CD4-positive, alpha-beta T cell (primary cell): ENCODE measurements at places on chromosomes 11 and 22.

DNA sequence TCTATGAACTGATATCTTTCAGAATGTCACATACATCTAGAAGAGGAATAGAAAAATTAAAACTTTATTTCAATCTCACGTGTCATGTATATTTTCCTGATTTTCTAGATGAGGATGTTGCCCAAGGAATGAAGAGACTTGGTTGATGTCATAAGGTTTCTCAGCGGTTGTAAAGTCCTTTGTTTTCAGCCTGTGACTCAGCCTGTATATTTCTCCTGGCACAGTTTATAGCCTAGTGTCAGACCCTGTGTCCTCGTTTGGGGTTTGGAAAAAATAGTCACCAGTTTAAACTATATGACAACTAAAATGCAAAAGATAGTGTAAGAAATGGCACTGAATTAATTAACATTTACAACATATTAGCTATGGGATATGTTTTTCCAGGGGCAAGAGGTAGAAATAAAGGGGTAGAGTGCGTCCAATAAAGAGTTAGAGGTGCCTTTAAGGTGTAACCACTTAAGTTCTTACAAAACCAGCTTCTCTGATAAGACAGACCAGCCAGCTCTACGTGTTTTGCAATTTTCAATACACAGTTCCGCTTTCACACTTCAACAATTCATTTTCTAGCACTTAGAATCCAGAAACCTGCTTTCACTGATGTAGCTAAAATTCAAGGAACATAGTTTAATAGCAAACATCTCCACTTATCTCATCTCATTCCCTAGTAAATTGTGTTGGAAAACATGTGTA, 1432.6 kb upstream of the TENM4 start:
- no peak for DNase-seq

DNA sequence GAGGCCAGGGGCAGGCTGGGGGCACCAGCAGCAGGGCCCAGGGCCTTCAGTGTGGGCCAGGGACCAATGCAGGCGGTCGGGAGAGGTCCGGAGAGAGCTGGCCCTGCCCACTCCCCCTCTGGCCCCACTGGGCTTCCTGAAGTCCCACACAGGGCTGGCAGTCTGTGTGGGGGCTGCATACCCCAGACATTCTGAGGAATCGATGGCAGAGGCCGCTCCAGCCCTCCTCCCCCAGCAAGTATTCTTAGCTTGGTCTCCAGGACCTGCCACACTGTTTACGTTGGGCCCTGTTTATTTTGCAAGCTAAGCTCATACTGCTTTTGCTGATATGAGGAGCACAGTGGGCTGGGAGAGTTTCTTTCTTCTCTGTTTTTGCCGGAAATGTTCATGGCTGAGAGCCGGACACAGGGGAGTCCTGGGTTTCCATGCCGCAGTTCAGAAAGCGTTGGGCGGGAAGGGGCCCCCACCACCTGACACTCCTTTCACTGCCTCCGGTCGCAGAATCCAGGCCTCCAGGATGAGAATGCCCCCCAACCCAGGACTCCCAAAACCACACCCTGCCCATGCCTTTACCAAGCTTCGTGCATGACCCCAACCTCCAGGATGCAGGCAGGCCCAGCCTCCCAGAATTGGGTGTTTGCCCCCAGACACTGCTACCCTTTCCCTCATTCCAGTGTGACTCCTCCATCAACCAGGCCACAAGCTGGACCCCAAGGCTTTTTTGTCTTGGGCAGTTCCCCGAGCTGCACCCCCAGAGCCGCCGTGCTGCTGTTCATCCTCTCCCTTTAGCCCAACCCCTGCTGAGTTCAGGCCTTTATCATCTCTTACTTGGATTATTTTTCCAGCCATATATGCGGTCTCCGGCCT, 81.8 kb upstream of the KCNQ1OT1 start:
- no peak for DNase-seq

GRCh38 chr11:86204356-86204755, 40.2 kb upstream of the EED start:
- DNase-seq = no peak

GRCh38 chr11:74024261-74025029, 15.6 kb upstream of the UCP3 start:
- DNase-seq = no peak

GRCh38 chr11:8095371-8095770, 14.4 kb downstream of the TUB start:
- no peak for DNase-seq
